Stimulated activated CD4-positive, alpha-beta T cell treated with anti-CD3 and anti-CD28 coated beads, TNF-alpha, amount 100 ng/mL, for 4 hours (primary cell): ENCODE measurements at places on chromosomes 1 and 21.

DNA sequence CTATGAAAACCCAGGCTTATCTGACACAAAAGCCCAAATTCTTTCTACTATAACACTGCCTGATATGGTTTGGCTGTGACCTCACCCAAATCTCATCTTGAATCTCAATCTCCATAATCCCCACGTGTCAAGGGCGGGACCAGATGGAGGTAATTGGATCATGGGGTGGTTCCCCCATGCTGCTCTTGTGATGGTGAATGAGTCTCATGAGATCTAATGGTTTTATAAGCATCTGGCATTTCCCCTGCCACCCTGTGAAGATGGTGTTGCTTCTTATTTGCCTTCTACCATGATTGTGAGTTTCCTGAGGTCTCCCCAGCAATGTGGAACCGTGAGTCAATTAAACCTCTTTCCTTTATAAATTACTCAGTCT is 123.3 kb upstream of the USP24 start:
- no peak for DNase-seq

DNA sequence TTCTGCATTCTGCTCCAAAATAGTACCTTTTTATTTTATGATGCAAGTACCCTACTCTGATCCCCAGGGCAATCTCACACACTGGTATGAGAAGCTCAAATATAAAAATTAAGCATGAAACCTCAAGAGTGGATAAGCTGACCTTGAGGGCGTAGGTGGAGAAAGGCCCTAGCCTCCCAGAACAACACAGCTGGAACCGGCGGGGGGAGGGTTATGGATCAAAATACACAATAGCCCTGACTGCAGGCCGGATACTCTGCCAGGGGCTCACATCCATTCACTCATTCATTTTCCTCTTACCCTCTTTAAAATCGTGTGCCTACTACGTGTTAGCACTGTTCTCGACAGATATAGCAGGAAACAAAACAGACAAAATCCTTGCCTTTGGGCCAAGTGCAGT is 32.8 kb upstream of the ECE1 start:
- no peak for DNase-seq

GRCh38 chr1:67534627-67535065 is 104.4 kb upstream of the SERBP1 start:
- DNase-seq = no peak

DNA sequence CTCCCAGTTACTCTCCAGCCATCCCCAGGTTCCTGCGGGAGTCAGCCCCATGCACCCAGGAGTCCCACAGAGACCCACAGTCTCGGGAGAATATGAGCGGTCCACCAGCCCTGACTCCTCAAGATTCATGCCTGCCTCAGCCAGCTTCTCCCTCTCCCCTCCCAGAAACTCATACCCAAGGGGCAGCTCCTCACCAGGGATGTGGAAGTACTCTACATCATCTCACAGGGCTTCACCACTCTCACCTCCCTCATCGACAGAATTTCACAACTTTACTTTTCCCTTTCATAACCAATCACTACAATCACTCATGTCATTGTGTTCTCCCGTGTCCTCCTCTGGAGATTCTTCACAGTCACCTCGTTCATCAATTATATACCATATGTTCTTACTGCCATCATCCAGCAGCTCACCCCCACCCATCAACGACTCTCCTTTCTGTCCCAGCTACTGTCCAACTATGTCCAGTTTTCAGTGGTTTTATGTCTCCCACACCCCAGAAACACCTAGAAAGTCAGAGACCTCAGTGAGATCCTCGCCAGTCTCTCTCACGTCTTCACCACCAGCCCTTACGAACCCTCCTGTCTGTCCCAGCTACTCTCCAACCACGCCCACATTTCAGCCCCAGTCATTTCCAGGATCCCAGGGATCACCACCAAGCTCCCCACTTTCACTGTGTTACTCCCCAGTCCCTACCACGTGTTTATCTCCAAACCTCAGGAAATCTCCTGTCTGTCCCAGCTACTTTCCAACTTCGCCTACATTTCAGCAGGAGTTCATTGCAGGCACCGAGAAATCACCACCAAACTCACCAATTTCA is 1530.1 kb upstream of the TPTE start:
- no peak for DNase-seq

DNA sequence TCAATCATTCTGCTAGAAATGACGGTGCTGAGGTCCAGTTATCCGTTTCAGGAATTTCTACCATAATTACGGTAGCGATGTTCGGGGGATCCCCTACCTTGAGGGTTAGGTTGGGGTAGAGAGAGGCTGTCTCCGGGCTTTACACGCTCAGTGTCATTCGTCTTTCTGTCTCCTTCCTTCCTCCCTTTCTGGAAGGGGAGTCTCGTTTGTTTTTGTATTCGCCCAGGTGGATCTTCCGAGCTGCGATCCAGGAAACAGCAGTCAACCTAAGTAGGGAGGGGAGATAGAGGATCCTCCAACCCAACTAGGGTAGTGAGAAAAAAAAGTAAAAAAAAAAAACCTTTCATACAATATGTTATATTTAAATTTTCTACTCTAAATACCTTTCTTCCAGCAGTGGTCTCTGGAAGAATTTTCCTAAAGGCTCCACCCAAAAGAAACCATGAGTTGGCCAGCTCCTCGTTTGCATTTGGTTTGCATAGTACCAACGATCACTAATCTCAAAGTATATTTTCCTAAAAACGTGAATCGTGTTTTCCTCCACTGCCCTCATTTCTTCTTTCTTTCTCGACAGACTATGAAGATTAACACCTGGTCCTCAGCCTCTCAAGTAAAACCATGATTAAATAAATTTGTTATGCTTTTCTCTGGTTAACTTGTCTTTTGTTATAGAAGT is 611 bp upstream of the PIK3C2B start:
- DNase-seq = no peak

GRCh38 chr1:157288492-157288891 is 150.3 kb upstream of the ETV3 start:
- no peak for DNase-seq

- DNase-seq = no peak
Measured at GRCh38 chr1:205610901-205611466, 20.8 kb downstream of the ELK4 start.

- DNase-seq = no peak
Measured at GRCh38 chr1:186760446-186760845, 68.3 kb upstream of the PLA2G4A start.

DNA sequence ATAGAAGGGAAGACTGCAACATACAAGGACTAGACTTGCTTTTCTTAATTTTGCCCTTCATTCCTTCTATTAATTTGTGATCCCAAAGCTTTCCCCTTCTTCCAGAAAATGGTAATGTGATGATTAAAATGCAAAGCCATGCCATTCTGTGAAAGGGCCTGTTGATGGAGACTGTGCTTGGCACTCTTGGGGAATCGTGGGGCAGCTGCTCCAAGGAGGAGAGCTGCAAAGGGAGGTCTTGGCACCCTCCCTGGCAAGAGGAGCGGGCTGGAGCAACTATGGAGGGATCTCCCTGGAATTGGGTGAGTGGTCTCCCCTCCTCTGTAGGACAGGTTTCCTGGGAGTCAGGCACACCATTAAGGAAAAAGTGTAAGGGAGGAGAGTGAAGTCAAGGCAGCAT is 16.6 kb downstream of the CACNA1S start:
- no peak for DNase-seq

GRCh38 chr1:188599313-188599712 is 1770.6 kb downstream of the PLA2G4A start:
- DNase-seq = no peak
